GM23338 (cell line): ENCODE measurements at places on chromosomes 2 and 18. TPM values are rescaled to one million over a fixed set of nuclear protein-coding genes. Genes with fewer than 3 reads are reported as not detected.

- no peak for DNase-seq
Measured at GRCh38 chr18:32298171-32298667, 108.4 kb downstream of the MEP1B start.

DNA sequence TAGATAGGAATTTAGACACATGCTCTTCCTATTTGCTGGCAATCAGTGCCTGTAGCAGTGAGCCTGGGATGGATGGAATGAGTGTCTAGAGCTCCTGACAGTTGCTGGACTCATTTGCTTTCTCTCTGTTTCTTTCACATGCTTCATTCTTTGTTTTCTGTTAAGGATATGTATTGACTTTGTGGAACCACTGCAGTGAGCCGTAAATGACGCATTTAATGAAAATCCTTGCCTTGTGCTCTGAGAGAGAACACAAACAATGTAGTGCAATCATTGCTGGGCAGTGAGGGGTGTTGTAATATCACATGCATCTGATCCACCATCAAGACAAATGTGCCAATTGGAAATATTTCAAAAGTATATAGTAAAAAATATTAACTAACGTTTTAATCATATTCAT lies 25.2 kb upstream of the CDH20 start:
- no peak for DNase-seq

DNA sequence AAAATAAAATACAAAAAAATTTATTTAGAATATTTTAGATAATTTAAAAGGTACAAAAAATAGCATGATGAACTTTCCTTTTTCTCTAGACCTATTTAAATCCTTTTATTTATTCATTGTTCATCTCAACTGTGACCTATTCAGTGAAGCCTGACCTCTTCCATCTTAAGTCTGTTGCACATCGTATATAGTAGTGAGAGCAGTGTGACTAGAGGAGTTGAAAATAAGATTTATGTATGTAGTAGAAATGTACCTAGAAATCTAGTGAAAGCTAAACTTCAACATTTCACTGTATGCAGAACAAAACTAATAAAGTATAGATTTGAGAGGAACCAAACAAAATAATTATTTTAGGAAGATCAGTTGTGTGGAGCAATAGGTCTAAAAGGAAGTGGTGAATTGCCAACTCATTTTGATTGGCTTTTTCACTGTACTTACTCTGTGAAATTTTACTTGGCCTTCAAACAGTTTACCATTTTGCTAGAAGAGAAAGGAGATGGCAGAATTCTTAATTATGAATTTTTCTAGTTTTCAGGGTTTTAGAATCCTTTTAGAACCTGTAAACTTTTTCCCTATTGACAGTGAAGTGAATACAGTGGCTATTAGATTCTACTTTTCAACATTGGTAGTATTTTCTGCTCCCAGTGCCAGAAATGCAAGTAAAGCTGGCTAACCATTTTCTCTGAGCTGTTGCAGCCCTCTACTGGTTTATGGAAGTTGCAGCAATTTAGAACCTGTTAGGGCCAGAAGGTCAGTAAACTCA lies 11.0 kb downstream of the ANKRD12 start:
- DNase-seq: peak; percentile 73

RIT2 gene
- total RNA-seq: 0.70 and 1.9 TPM in 2 replicates

REG3A gene
- not detected in 2 replicates for total RNA-seq
